ENCODE measurements at places on chromosomes 7 and 10. TPM values are rescaled to one million over a fixed set of nuclear protein-coding genes. Genes with fewer than 3 reads are reported as not detected.

HOXA7 gene
- not detected for polyA plus RNA-seq

NAMPT gene
- polyA plus RNA-seq, result 134 TPM

AKR1E2 gene
- 0.46 TPM for polyA plus RNA-seq

ODAD2 gene
- polyA plus RNA-seq, result 0.14 TPM

DNA sequence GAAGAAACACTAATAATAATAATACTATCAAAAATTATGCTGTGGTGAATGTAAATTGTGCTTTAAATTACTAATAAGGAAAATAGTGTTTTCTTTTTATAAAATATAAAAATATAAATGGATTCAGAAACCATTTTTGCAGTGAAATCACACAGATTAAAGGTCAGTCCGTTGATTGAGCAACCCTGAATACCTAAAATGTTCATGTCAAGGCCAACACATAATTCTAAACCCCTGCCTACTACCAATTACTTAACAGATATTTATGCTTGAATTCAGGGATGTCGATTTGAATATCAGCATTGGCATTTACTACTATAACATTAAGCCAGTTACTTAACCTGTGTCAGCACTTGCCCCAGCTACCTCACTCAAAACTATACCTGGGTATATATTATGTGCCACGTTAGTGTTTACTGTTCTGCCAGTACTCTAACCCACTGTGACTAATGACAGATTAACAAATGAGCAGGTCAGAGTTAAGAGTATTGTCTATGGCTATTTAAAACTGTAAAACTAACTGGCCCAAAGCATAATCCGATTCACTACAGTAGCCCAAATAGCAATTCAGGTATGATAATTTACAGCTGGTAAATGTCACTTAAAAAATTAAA, 165.0 kb downstream of the KMT2E start:
- no peak overlapping the region for H3K27ac ChIP-seq
- no peaks in the 10 kb centered on the region for H3K27me3 ChIP-seq
- H3K4me1 ChIP-seq, result peaks cover 3% of the 10 kb centered on the region

DNA sequence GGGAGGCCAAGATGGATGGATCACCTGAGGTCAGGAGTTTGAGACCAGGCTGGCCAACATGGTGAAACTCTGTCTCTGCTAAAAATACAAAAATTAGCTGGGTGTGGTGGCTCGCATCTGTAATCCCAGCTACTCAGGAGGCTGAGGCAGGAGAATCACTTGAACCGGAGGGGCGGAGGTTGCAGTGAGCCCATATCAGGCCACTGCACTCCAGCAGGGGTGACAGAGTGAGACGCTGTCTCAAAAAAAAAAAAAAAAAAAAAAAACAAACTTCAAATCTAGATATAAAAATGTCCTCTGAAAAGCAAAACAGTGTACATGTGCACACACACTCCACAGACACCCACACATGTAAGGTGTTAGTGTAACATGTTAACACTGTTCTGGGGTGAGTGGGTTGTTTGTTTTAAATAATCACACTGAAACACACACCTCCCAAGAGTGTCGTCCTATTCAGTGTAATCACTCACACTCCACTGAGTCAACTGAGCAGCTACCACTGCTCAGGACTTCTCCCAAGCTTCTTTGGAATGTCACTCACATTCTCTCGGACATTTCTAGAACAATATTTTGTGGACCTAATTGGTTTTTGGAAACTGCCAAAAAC, 12.8 kb upstream of the RGS10 start:
- no peaks in the 10 kb centered on the region for H3K27me3 ChIP-seq
- no peak overlapping the region for H3K4me3 ChIP-seq
- H3K36me3 ChIP-seq, result no peaks in the 10 kb centered on the region
- no peak for DNase-seq
- H3K27ac ChIP-seq, result no peak overlapping the region

- H3K4me3 ChIP-seq, result no peak overlapping the region
- no peak for DNase-seq
- H3K4me1 ChIP-seq, result no peaks in the 10 kb centered on the region
- no peaks in the 10 kb centered on the region for H3K27me3 ChIP-seq
- no peaks in the 10 kb centered on the region for H3K36me3 ChIP-seq
- no peak overlapping the region for H3K27ac ChIP-seq
Observed at GRCh38 chr10:123301077-123301857, 147.1 kb downstream of the BUB3 start.

DNA sequence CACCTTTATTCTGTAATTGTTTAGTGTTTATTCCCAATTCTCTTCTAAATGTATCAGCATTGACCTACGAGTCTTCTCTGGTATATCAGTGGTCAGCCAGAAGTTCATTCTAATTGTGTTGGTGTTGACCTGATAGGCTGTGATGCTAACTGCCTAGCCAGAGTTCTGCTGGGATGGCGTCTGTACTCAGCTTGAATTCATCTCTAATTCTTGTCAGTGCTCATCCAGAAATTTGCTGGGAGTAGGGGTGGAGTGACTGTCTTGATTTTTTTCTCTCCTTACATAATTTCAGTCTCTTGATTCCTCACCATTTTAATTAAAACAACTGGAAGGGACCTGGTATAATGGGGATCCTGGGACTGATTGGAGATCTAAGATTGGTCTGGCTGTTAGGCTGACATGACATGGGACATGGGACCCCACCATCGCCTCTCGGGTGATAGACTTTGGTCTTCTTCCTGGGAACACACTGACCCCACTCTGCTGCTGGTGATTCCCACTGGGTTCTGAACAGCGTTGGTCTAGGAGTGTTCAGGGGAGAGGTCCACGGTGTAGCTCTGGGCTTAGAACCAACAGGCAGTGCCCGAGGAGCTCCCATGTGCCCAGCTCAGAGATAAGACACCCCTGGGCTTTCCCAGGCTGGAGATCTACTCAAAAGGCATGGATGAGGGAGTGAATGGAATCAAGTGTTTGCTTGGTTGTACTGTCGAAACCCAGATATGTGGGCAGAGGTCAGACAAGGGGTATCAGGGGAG, 3.8 kb downstream of the NEURL1 start:
- no peak overlapping the region for H3K27ac ChIP-seq
- H3K4me1 ChIP-seq, result peaks cover 10% of the 10 kb centered on the region
- no peak overlapping the region for H3K4me3 ChIP-seq
- peaks cover 7% of the 10 kb centered on the region for H3K27me3 ChIP-seq
- no peaks in the 10 kb centered on the region for H3K36me3 ChIP-seq

DNA sequence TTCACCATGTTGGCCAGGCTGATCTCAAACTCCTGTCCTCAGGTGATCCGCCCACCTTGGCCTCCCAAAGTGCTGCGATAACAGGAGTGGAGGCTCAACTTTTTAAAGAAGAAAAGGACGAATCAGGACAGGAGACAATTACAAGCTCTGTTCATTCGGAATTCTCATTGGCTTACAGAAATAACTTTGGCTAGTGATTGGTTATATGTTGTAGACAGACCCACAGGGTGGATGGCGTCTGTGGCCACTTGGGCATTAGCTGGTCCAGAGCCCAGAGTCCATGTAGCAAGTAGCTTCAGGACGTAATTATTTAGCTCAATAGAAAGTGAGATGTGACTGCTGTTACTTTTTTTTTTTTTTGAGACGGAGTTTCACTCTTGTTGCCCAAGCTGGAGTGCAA, 160.5 kb upstream of the TNRC18 start:
- DNase-seq, result no peak
- H3K27me3 ChIP-seq, result no peaks in the 10 kb centered on the region
- no peaks in the 10 kb centered on the region for H3K36me3 ChIP-seq
- H3K4me3 ChIP-seq, result no peak overlapping the region

- H3K36me3 ChIP-seq, result no peaks in the 10 kb centered on the region
- H3K27ac ChIP-seq, result no peak overlapping the region
- no peak for DNase-seq
- peaks cover 3% of the 10 kb centered on the region for H3K4me1 ChIP-seq
Observed at GRCh38 chr7:1238931-1239802, 6.5 kb downstream of the UNCX start.

DNA sequence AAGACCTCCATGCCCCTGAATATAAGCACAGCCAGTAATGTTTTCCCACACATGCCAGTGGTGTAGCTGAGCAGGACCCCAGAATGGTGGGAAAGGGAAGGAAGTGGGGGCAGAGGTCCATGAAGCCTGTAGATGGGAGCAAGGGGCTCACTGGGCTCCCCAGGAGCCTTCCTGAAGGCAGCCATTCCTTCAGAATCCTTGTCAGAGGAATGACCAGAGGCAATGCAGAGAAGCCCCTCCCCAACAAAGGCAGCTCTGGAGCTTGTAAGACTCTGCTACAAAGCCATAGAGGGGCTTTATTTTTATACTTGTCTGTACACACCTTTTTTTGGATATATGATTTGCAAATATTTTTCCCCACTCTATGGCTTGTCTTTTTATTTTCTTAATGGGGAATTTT, 165.0 kb upstream of the TCF7L2 start:
- H3K4me1 ChIP-seq, result no peaks in the 10 kb centered on the region
- DNase-seq, result no peak
- H3K27ac ChIP-seq, result no peak overlapping the region
- no peak overlapping the region for H3K4me3 ChIP-seq
- no peaks in the 10 kb centered on the region for H3K36me3 ChIP-seq

GRCh38 chr7:82247814-82248433, 195.7 kb downstream of the CACNA2D1 start:
- DNase-seq, result no peak
- H3K36me3 ChIP-seq, result no peaks in the 10 kb centered on the region
- no peak overlapping the region for H3K4me3 ChIP-seq

DNA sequence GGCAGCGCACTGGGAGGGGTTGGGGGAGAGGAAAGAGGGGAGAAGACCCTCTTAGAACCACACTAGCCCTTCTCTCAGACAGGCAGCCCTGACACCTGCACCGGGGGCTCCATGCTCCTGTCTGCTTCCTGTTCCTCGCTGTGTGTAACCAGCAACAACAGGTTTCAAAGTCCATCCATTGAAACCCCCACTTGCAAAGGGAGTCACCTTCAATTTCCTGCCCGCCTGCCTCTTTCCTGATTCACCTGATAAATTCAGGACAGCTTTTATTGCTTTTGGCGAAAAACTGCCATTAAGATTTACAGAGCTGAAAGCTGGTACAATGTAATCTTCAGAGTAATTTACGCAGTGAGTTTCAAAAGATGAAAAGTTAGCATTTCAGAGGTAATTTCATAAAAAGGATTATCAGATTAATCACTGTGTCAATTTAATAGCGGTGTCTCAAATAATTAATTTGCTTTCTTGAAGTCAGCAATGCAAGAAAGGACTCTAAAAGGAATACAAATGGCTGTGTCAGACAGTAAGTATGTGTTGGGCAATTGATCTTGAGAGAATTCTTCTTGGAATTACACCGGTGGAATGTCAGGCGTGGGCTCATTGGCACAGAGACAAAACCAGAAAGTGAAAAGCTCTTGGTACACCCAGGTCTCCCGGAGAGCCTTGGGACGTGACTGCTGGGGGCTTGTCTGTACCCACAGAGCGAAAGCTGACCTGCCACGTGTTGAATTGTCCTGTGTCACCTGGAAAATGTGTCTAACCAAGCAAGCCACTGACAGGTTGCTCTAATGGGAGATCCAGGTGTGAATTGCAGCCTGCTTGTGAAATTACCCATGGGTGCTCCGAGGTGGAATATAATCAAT, 60.7 kb downstream of the TMEM209 start:
- DNase-seq, result no peak
- H3K27me3 ChIP-seq, result no peaks in the 10 kb centered on the region
- no peak overlapping the region for H3K4me3 ChIP-seq
- H3K36me3 ChIP-seq, result peaks cover under 1% of the 10 kb centered on the region
- H3K4me1 ChIP-seq, result no peaks in the 10 kb centered on the region

GRCh38 chr7:129617652-129618051, 6.1 kb downstream of the NRF1 start:
- no peak overlapping the region for H3K27ac ChIP-seq
- H3K36me3 ChIP-seq, result no peaks in the 10 kb centered on the region
- no peak for DNase-seq
- no peak overlapping the region for H3K4me3 ChIP-seq

- no peak overlapping the region for H3K4me3 ChIP-seq
- no peaks in the 10 kb centered on the region for H3K36me3 ChIP-seq
- no peak overlapping the region for H3K27ac ChIP-seq
- DNase-seq, result no peak
- no peaks in the 10 kb centered on the region for H3K4me1 ChIP-seq
Observed at GRCh38 chr7:155882596-155882995, 70.3 kb upstream of the SHH start.

GRCh38 chr7:127751062-127751461, 99.1 kb downstream of the SND1 start:
- no peak overlapping the region for H3K4me3 ChIP-seq
- H3K27me3 ChIP-seq, result no peaks in the 10 kb centered on the region
- H3K36me3 ChIP-seq, result no peaks in the 10 kb centered on the region
- H3K27ac ChIP-seq, result no peak overlapping the region
- peaks cover 26% of the 10 kb centered on the region for H3K4me1 ChIP-seq

DNA sequence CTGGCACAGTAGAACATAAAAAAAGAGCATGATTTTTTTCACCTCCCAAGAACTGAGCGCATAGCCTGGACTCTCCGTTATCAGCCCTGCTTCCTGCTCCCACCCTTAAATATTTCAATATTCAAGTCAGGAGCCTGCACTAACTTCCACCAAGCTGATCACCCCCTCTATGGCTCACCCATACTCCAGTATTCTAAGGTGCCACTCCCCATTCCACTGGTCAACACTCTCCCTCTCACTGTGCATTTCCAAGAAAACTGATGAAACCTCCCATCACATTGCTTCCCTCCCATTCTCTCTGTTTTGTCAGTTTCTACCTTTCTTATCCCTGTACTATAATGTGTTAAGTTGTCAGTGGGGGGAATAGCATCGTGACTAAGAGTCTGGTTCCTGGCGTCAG, 95.0 kb upstream of the C7orf33 start:
- no peak for DNase-seq
- no peaks in the 10 kb centered on the region for H3K27me3 ChIP-seq
- H3K4me3 ChIP-seq, result no peak overlapping the region

- H3K27me3 ChIP-seq, result no peaks in the 10 kb centered on the region
- no peak overlapping the region for H3K4me3 ChIP-seq
- H3K4me1 ChIP-seq, result no peaks in the 10 kb centered on the region
- DNase-seq, result no peak
Observed at GRCh38 chr7:23944131-23944530, 234.1 kb downstream of the STK31 start.

GRCh38 chr7:84565345-84566074, 370.9 kb upstream of the SEMA3A start:
- no peaks in the 10 kb centered on the region for H3K36me3 ChIP-seq
- H3K4me3 ChIP-seq, result no peak overlapping the region
- no peak overlapping the region for H3K27ac ChIP-seq
- H3K4me1 ChIP-seq, result no peaks in the 10 kb centered on the region
- DNase-seq, result no peak

DNA sequence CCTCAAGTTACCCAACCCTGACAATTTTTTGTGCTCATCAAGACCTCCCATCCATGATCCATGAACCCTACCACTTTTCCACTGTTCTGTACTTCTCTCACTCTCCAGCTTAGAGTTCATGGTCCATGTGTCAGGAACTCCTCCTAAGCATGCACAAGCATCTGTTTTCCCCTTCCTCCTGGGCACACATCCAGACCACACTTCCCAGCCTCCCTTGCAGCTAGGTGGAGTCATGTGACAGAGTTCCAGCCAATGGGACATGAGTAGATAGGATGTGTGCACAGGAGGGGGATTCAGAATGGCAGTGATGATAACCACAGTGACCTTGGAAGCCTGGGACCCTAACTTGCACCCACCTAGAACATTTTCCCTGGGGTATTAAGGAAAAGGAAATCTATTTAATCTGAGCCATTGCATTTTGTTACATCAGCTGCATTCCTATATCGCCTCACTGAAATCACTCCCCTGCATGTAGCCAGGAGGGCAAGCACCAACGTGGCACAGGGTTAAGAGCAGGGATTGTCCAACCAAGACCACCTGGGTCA, 9.6 kb upstream of the FRMPD2 start:
- DNase-seq, result no peak
- H3K4me1 ChIP-seq, result no peaks in the 10 kb centered on the region
- H3K4me3 ChIP-seq, result no peak overlapping the region
- no peaks in the 10 kb centered on the region for H3K27me3 ChIP-seq
- no peaks in the 10 kb centered on the region for H3K36me3 ChIP-seq
